Bladder microvascular endothelial cell (primary cell): ENCODE measurements at places on chromosomes 6 and 20. TPM values are rescaled to one million over a fixed set of nuclear protein-coding genes. Genes with fewer than 3 reads are reported as not detected.

MATN4 gene
- 0.06 TPM in 1 of 2 replicates, not detected in the other for total RNA-seq

SIRPD gene
- total RNA-seq, result not detected in 2 replicates

IYD gene
- total RNA-seq, result not detected in 2 replicates

SLX4IP gene
- 2.4 and 4.0 TPM in 2 replicates for total RNA-seq

SLC26A8 gene
- not detected in 2 replicates for total RNA-seq

DPPA5 gene
- total RNA-seq, result not detected in 2 replicates

ENPP5 gene
- total RNA-seq, result not detected in 2 replicates

ZSCAN23 gene
- 1.5 TPM in 2 replicates for total RNA-seq

ZNF165 gene
- total RNA-seq, result 0.13 and 0.16 TPM in 2 replicates

SNAP25 gene
- 0.25 and 0.32 TPM in 2 replicates for total RNA-seq

VGLL2 gene
- total RNA-seq, result not detected in 2 replicates

SCRT2 gene
- not detected in 2 replicates for total RNA-seq

BACH2 gene
- total RNA-seq, result 0.16 and 4.8 TPM in 2 replicates

KHDC1L gene
- not detected in 2 replicates for total RNA-seq

UNC93A gene
- total RNA-seq, result not detected in 2 replicates

ADGRB3 gene
- not detected in 2 replicates for total RNA-seq

ZBTB46 gene
- 28.7 and 46.9 TPM in 2 replicates for total RNA-seq

LIME1 gene
- total RNA-seq, result 1.9 and 3.2 TPM in 2 replicates

TAF11 gene
- total RNA-seq, result 22.7 and 33.0 TPM in 2 replicates

SHLD1 gene
- 2.4 and 3.6 TPM in 2 replicates for total RNA-seq

KCNB1 gene
- total RNA-seq, result under 0.01 TPM in 1 of 2 replicates, not detected in the other

BMP6 gene
- 101 and 330 TPM in 2 replicates for total RNA-seq

TMEM244 gene
- total RNA-seq, result not detected in 2 replicates

CDSN gene
- total RNA-seq, result 0.06 TPM in 1 of 2 replicates, not detected in the other

ABRACL gene
- total RNA-seq, result 27.8 and 87.6 TPM in 2 replicates

KAT14 gene
- total RNA-seq, result 7.0 and 10.3 TPM in 2 replicates

PPP1R14C gene
- total RNA-seq, result not detected in 2 replicates

PDYN gene
- total RNA-seq, result not detected in 2 replicates

C20orf202 gene
- 0.06 TPM in 1 of 2 replicates, not detected in the other for total RNA-seq

BCAS1 gene
- total RNA-seq, result not detected in 2 replicates

PDE7B gene
- total RNA-seq, result 33.6 and 52.1 TPM in 2 replicates

LY6G6F gene
- not detected in 2 replicates for total RNA-seq
